ENCODE measurements at places on chromosomes 16 and 17.

DNA sequence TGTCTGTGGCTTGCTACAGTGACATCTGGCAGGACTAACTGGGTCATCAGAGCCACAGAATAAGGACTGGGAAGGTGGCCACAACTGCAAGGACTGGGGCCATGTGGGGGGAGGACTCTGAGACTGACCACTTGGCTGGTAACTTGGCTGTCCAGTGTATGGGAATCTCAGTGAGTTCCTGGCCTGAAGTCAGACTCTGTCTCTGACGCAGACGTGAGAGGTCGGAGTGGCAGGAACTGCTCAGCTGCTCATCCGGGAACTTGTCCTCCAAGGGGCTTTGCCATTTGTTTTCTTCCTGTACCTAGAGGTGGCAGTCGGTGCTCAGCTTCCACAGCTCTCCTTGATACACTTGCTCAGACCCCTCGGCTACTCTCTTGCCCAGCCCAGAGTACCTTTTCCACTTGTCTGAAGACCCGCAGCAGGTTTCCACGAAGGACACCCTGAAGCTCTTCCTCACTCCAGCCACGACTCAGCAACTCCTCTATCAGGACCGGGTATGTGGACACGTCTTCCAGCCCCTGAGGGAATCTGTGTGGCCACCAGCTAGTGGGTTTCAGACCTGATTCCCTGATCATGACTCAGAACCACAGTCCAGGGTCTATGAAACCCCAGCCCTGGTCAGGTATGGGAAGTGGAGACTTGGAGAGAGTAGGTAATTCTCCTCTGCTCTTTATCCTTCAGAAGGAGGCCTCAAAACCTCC lies 7.3 kb upstream of the DPEP3 start:
- no peak for DNase-seq

- DNase-seq = no peak
Measured at GRCh38 chr16:82892324-82892723, 265.6 kb downstream of the CDH13 start.

GRCh38 chr16:79826732-79827475 lies 226.4 kb upstream of the MAF start:
- no peak for DNase-seq

DNA sequence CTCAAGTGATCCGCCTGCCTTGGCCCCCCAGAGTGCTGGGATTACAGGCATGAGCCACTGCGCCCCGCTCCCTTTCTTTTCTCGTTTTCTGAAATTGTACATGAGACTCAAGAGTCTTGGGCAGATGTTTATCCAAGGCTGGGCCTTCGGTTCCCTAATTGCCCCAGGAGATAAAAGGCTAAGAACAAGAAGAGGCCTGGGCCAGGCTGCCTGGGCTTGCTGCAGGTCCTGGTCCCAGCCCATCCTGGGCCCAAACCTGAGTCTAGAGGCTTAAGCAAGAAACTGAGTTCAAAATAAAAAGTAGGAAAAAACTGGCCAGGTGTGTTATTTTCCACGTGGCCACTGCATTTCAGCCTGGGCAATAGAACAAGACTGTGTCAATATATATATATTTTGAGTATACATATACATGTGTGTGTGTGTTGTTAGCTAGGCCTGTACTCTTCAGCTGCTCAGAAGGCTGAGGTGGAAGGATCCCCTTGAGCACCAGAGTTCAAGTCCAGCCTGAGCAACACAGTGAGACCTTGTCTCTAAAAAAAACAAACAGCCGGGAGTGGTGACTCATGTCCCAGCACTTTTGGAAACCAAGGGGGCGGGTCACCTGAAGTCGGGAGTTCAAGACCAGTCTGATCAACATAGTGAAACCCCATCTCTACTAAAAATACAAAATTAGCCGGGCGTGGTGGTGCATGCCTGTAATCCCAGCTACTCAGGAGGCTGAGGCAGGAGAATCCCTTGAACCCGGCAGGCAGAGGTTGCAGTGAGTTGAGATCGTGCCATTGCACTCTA lies 6.8 kb upstream of the CLUH start:
- DNase-seq = no peak

GRCh38 chr17:67713169-67713568 lies 4.6 kb upstream of the NOL11 start:
- no peak for DNase-seq

GRCh38 chr17:81160747-81161453 lies 4.4 kb upstream of the PVALEF start:
- DNase-seq = no peak

- DNase-seq = no peak
Measured at GRCh38 chr17:68431661-68432071, 25.6 kb downstream of the WIPI1 start.

DNA sequence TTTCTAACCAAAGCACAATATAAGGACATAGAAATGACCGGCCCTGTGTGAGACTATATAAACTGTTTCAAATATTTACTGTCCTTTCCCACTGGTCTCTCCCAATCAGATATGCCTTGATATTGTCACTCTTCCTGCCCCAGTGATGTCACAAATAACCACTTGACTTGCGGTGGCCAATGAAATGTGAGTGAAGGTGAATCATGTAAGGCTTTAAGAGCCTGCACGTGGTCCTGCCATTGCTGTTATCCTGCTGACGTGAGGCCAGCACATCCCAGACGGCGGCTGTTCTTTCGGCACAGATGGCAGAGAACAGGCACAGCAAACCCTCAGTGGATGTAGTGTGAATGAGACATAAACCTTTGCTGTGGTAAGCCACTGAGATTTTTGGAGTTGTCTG lies 5.4 kb upstream of the KLHL11 start:
- no peak for DNase-seq

GRCh38 chr16:87636050-87636684 lies 33.9 kb downstream of the JPH3 start:
- peak; percentile 70 for DNase-seq

- no peak for DNase-seq
Measured at GRCh38 chr17:73503560-73503959, 140.7 kb downstream of the SDK2 start.

DNA sequence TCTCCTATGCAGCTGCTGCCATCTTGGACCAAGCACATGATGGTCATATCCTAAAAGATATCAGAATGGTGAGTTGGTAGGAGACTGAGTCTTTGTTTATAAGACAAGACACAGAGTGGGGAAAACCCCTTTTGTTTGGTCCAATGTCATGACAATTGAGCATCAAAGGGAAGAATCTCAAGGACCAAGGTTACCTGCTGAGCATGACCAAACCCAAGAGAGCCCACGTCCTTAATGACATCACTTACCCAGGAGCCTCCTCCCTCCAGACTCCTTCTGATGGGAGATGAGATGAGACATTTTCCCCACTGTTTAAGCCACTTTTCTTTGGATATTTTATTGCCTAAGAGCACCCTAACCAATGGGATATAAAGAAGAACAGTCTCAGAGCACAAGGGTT lies 478.1 kb downstream of the NPIPA7 start:
- no peak for DNase-seq

DNA sequence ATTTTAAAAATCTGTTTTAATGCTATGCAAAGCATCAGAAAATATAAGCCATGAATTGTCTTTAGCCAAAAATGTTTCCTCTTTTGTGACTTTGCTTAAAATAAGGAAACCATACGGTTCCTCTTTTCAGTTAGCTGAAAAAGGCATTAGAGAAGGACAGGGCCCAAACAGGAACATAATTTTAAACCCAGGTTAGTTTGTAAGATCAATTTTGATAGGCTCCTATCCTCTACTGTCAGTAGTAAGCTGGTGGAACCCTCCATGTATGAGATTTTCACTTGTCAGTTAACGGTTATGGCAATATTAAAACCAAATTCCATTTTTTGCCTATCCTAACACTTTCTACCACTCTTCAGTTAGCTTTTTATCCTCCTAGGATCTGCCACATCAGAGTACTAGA lies 4.3 kb downstream of the EVI2B start:
- DNase-seq = no peak

GRCh38 chr16:67283039-67283825 lies 3.9 kb downstream of the PLEKHG4 start:
- no peak for DNase-seq

DNA sequence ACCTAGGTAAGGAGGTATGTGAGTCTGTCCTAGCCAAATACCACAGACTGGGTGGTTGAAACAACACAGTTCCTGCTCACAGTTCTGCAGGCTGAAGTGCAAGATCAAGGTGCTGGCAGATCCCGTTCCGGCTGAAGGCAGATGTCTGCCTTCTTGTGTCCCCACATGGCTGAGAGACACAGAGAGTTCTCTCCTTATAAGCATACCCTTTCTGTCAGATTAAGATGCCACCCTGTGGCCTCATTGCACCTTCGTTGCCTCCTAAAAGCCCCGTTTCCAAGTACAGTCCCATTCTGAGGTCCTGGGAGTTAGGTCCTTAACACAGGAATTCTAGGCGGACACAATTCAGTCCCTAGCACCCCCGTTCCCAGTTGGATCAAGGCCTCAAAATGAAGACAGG lies 9.1 kb upstream of the TMEM11 start:
- DNase-seq = no peak

DNA sequence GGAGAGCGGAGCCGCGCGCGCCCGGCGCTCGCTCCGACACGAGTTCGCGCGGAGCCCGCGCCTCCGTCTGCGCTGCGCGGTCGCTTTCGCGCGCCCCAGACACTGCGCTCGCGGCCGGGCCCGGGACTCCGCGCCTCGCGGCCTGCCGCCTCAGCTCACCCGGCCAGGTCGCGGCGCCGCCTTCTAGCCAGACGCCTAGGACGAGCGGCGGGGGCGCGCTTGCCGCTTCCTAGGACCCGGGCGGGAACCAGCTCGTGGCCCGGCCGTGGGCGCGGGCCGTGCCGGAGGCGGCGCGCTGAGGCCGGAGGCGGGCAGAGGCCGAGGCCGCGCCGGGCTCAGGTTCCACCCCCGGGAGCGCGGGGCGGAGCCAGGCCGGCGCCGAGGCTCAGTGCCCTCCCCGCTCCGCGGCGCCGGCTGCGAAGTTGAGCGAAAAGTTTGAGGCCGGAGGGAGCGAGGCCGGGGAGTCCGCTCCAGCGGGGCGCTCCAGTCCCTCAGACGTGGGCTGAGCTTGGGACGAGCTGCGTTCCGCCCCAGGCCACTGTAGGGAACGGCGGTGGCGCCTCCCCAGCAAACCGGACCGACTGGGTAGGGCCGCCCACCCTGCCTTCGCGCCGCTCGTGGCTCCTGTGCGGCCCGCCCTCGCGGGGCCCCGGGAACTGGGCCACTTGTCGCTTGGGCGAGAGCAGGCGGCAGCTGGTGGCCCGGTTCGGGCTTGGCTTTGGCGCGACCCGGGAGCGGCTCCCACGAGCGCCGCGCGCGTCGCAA lies at the start of gene SPHK1:
Gene SPHK1 (plus strand): TSS at position 388 of the 765 bp plus-strand sequence. CDS start 1,036 bp downstream, outside the sequence.
- DNase-seq = no peak

DNA sequence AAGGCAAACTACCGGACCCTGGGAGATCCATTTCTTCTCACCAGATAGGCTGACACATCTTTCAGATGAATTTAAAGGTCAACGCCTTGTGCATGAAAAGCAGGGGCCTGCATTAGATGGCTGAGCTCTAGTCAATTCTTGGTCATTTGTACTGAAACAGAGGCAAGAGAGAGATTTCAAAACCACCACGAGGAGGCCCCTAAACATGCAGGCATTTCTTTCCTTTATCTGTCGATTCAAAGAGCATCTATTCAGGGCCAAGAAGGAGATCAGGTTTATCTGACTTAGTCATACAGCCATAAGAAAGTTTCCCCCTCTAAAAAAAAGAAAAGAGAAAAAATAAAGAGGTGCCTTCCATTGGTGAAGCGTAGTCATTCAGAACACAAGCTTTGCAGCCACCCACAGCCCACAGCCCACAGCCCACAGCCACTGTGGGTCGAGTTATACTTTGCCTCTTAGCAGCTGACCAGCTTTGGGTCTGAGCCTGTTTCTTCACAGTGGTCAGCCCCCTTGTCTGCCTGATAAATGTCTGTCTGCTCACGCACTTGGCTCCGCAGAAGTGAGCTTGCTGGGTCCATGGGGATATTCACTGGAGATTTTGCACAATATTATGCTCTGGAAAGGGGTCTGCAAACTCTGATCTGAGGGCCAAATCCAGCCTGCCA lies 207.5 kb downstream of the CDH13 start:
- DNase-seq = no peak

DNA sequence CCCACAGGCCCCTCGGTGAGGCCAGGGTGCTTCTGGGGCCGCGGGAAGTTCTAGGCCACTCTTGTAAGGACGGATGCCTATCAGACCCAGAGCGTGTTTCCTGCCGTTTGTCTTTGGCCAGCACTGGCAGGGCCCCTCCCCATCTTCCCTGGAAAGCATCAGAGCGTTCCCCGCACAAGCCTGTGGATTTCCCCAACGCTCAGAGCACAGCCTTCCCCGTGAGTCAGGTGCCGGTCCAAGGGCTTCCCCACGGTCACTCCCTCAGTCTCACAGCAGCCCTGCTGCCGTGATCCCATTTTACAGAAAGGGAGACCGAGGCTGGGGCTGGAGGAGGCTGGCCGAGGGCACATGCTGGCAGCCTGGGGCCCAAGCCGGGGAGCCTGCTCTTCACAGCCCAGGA lies 33.7 kb downstream of the CRISPLD2 start:
- DNase-seq = no peak

DNA sequence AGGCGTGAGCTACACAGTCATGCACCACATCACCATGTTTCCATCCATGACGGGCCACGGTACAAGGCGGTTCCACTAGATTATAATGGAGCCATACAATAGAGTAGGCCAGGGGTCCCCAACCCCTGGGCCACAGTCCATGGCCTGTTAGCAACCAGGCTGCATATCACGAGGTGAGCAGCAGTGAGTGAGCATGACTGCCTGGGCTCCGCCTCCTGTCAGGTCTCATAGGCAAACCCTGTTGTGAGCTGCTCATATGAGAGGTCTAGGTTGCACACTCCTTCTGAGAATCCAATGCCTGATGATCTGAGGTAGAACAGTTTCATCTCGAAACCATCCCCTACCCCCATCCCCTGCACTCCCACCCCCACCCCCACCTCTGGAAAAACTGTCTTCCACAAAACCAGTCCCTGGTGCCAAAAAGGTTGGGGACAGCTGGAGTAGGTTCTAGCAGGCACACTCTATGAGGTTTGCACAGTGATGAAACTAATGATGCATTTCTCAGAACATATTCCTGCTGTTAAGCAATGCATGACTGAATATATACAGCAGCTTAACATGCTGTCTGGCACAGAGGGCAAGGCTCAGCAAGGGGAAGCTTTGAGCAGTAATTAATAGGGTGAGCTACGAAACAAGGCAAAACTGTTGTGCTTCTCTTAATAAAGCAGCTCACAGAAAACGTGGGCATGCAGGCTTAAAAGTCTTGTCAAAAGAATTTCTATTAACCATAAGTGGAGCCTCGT lies 108.0 kb downstream of the VPS53 start:
- no peak for DNase-seq

GRCh38 chr17:12853921-12854320 lies 64.6 kb downstream of the ARHGAP44 start:
- no peak for DNase-seq

DNA sequence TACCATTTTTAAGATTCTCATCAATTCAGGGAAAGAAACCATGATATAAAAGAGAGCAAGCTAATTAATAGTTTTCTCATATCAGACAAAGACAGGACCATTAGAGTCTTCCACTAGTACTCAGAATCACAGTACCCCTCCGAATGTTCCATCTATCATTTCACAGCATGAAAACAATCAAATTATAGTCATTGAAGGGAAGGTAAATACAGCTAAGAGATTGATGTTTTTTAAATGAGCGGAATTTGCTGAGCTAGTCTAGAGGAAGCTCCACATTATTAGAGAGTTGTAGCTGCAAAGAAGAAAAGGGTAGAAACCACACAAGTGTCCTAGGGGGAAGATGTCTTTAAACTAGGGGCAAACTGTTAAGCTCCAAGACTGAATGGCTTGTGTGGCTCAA lies 808.9 kb downstream of the CDH11 start:
- no peak for DNase-seq

Data from substantia nigra (tissue), 51 donors.